ENCODE measurements at places on chromosomes 5 and 9. TPM values are rescaled to one million over a fixed set of nuclear protein-coding genes. Genes with fewer than 3 reads are reported as not detected.

The TRIM7 gene
- 1.7 TPM for total RNA-seq

The BASP1 gene
- 337 TPM for total RNA-seq

The NR5A1 gene
- not detected for total RNA-seq

The GRIA1 gene
- total RNA-seq: 184 TPM

The C1QTNF3 gene
- 12.5 TPM for total RNA-seq

The CLTB gene
- 42.3 TPM for total RNA-seq

The SPATA31C1 gene
- not detected for total RNA-seq

The PHF24 gene
- total RNA-seq: 25.6 TPM

The SLC28A3 gene
- total RNA-seq: not detected

The PITX1 gene
- 0.25 TPM for total RNA-seq

The ITGA2 gene
- total RNA-seq: 3.7 TPM

The ANKS6 gene
- 3.4 TPM for total RNA-seq

The SH3PXD2B gene
- 13.8 TPM for total RNA-seq

The GCNT4 gene
- total RNA-seq: 0.74 TPM

The TMEM252 gene
- total RNA-seq: not detected

The ARHGEF39 gene
- 0.25 TPM for total RNA-seq

The ZNF483 gene
- 28.8 TPM for total RNA-seq

The GAS1 gene
- total RNA-seq: 26.8 TPM

The BRINP1 gene
- total RNA-seq: 26.1 TPM

The VDAC1 gene
- total RNA-seq: 136 TPM

The PRKAA1 gene
- 58.8 TPM for total RNA-seq

The ALDH1A1 gene
- 0.98 TPM for total RNA-seq

The PCDHA11 gene
- total RNA-seq: 31.7 TPM

The SPATA31D4 gene
- total RNA-seq: not detected

The TSSK1B gene
- total RNA-seq: not detected

The PCDHA2 gene
- 8.4 TPM for total RNA-seq

The GABRB2 gene
- total RNA-seq: 65.2 TPM

The DBH gene
- total RNA-seq: not detected

The CNTNAP3B gene
- 17.7 TPM for total RNA-seq

The AP3B1 gene
- total RNA-seq: 24.8 TPM

The GHR gene
- 1.7 TPM for total RNA-seq

The CD180 gene
- 0.25 TPM for total RNA-seq

The STK32A gene
- 2.7 TPM for total RNA-seq

The IRX1 gene
- 0.25 TPM for total RNA-seq

The COL27A1 gene
- 1.5 TPM for total RNA-seq
